ENCODE measurements at places on chromosomes 7 and 10.

GRCh38 chr7:127946111-127946510 is 85.1 kb downstream of the LRRC4 start:
- no peak for DNase-seq

DNA sequence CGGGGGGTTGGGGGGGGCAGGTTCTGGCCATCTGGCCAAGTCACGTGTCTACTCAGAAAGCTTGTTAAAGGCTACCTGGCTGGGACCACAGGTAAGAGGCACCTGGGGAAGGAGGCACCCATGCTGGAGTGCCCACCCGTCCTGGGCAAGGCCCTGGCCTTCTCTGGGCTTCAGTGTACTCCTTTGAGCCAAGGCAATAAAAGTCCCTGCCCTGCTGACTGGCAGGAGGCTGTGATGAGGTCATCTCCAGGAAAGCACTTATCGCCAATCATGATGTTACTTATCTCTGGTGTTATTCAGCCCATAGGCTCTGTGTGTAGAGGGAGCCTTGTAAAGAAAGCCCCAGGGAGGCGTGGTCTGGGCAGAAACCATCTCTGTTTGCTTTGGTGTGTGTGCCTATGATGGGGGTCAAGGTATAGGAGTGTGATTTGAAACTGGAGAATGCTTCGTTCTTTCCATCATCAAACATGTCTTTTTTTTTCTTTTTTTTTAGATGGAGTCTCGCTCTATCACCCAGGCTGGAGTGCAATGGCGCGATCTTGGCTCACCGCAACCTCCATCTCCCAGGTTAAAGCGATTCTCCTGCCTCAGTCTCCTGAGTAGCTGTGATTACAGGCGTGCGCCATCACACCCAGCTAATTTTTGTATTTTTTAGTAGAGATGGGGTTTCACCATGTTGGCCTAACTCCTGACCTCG is 2.5 kb upstream of the CLDN4 start:
- DNase-seq, result peak; percentile 50

DNA sequence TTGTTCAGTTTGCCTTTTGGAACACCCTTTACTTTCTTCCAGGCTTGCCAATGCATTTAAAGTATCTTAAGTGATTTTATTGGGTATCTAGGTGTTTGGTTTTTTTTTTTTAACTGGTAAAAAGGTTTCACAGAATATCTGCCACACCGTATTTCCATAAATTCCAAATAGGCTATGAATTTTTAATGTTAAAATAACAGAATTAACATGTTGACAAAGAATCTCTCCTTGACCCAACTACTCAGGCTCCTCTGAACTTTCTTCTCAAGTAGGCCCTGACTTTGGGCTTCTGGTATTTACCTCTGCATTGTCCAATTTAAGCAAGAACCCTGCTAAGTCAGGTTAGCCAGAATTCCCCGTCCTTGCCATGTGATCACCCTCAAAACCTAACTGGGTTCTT is 61.2 kb upstream of the PLA2G12B start:
- DNase-seq, result no peak

DNA sequence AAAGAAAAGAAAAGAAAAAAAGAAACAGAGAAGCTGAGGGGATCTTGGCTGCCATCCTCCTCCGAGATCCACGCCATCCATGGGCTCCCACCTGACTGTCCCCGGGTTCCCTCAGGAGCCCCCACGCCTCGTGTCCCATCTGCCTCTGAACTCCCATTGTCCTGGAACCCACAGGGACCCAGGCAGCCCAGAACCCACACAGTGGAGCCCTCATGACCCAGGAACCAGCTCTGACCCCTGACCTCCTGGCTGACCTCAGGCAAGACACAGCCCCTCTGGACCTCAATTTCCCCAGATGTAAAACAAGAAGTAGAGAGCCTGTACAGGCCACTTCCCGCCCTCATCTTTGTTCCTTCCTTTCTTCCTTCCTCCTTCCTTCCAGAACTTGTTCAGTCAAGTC is 40.4 kb downstream of the RASGEF1A start:
- DNase-seq, result no peak

DNA sequence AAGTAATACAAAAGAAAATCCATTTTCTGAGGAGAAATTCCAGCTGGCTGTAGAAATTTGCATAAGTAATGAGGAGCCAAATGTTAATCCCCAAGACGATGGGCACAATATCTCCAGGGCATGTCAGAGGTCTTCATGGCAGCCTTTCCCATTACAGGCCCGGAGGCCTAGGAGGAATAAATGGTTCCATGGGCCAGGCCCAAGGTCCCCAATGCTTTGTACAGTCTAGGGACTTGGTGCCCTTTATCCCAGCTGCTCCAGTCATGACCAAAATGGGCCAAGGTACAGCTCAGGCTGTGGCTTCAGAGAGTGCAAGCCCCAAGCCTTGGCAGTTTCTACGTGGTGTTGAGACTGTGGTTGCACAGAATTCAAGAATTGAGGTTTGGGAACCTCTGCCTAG is 182.5 kb downstream of the GPR158 start:
- no peak for DNase-seq

DNA sequence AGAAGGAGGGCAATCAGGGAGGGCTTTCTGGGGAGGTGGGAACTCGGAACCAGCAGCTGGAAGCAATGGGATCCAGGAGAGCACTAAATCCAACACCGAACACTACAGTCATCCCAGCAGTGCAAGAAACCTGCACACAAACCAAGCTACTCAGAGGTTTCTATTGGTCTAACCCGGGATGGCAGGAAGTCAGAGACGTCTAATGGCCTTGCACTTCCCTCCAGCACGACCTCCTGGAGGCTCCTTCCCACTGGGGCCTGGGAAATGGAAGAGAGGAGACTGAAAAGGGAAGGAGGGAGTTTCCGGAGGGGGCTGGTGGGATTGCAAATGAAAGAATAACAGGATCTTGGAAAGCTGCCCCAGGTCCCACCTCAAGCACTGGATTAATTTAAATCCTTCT is 56.3 kb downstream of the TEX36 start:
- no peak for DNase-seq

DNA sequence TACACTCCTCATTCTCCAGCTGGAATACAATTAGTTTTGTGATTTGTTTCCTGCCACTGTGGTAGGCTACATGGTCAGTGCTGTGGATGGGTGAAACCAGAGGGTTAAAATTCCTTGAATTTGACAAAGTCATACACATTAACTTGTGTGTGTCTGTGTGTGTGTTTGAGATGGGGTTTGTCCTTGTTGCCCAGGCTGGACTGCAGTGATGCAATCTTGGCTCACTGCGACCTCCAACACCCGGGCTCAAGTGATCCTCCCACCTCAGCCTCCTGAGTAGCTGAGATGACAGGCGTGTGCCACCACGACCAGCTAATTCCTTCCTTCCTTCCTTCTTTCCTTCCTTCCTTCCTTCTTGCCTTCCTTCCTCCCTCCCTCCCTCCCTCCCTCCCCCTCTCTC is 24.8 kb upstream of the GIMAP8 start:
- DNase-seq, result no peak

GRCh38 chr7:128939075-128939860 is 1.5 kb downstream of the IRF5 start:
- DNase-seq, result peak; percentile 67

DNA sequence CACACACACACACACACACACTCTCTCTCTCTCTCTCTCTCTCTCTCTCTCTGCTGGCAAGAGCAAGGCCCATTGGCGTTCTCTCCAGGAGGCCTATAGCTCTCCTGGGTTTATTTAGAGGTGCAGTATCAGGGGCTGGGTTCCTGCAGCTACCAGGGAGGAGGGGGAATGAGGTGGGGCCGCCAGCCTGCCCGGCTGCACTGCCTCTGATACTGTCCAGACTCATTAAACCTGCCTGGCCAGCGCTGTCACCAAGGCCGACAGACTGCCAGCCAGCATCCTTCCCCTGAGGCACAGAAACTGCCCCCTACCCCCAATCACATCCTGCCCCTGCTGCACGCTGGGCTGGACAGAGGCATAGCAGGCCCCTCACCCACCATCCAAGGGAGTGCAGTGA is 4.3 kb downstream of the PRRT4 start:
- no peak for DNase-seq

DNA sequence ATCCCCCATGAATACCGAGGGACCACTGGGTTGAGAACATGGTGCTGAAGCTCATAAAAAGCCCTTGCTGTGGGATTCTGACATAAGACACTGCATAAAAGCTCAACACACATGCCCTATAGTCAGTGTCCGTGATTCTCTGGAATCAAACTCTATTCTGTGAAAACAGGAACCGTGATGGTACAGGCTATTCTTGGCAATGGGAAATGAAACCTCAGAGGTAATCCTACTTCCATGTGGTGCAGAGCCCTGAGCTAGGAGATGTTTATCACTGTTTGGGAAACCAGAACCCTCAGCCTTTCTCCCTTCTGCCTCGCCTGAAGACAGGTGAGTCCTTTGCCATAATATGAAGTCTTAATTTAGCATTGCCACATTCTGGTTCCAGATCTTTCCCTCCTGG is 80.8 kb upstream of the PRSS1 start:
- peak; percentile 46 for DNase-seq

- no peak for DNase-seq
Measured at GRCh38 chr7:124918662-124919061, 11.0 kb downstream of the POT1 start.

- no peak for DNase-seq
Measured at GRCh38 chr7:16889305-16889704, 7.5 kb upstream of the AGR3 start.

GRCh38 chr10:90859321-90859751 is 1.5 kb upstream of the HTR7 start:
- DNase-seq, result peak; percentile 71

GRCh38 chr7:157280216-157280841 is 56.5 kb upstream of the DNAJB6 start:
- DNase-seq, result no peak

DNA sequence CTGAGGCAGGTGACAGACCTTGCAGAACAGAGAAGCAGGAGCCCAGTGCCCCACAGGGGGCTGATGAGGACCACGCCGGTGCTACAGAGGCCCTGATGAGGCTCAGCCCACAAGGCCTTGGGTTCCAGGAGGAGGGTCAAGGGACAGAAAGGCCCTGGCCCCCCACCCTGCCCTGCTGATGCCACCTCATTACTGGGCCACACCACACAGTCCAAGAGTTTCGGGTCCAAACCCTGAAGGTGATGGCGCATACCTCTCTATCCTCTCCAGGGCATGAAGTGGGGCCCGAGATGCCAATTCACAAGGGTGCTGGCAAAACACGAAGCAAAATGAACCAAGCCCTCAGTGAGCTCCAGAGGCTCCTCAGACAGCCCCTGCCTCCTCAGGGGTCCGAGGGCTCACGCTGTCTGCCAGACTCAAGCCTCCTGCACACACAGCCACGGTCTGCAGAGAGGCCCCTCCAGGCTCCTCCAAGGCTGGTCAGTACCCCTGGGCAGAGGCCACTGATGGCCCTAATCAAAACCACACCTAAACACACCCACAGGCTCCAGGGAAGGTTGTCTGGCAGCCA is 32.3 kb downstream of the RASGEF1A start:
- no peak for DNase-seq

- DNase-seq, result peak; percentile 94
Measured at GRCh38 chr7:1169409-1170368, 9.7 kb upstream of the ZFAND2A start.

DNA sequence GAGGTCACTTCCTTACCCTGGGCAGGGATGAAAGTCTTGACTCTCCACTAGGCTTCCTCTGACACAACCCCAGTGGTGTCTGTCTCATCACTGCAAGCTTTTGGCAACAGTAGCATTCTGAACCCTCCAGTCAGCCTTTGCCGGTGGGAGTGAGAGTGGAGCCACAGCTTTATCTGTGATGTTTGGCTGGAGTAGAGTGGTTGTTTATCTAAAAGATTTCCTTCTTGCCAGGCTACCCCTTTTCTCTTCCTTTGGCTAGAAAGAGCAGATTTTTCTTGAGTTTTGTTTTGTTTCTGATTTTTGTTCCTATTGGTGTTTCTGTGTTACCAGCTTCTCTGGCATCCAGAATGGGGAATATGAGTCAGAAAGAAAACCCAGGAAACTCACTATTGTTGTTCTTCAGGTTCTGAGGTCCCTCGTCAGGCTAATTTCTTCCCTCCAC is 98.9 kb upstream of the KIF5B start:
- no peak for DNase-seq

DNA sequence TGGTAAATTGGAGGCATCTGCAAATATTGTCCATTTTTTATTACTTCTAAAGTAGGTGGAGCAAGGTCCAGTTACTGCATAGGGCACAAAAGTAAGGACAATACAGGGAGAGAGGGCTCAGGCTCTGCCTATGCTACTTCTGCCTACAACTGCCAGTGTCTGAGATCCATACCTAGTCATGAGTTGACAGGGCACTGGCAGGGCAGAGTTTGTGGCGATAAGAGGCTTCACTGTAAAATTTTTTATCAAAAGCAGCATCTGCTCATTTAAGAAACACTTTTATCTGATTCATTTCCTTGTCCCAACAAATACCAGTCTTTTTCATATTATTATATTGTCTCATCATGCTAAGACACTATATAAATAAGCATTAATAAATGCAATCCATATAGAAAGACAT is 178.0 kb downstream of the LRRN3 start:
- DNase-seq, result no peak

DNA sequence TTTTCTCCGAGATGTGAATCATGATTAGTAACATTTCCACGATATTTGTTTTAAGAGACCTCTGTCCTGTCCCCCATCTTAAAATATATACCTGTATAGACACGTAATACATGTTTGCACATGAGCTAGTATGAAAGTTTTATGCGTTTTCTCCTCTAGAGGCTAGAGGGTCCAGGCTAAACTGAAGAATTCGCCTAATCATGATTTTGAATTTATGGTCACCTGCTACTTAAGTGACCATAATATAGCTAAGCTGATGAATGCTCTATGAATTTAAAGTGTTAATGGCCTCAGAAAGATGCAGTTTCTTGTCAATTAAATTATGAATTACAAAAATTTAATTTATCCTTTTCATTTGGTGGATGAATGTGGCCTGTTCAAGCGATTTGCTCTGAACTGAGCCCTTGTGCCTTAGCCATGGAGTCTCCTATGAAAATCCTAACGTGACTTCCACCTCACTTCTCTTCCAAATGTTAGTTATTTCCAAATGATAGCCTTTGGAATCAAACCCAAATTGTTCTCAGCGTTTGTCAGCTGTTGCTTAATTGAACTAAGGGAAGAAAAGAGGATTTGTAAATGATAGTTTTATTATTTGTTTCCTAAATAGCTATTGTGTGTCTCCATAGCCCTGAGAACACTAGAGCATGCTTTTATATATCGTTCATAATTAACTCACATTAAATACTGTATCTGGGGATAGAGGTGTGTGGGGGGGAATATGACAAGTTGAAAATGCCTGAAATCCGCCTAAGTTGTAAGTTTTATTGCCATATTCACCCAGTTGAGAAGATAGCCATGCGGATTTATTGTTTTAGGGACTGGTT is 2.3 kb downstream of the CELF2 start:
- DNase-seq, result no peak

DNA sequence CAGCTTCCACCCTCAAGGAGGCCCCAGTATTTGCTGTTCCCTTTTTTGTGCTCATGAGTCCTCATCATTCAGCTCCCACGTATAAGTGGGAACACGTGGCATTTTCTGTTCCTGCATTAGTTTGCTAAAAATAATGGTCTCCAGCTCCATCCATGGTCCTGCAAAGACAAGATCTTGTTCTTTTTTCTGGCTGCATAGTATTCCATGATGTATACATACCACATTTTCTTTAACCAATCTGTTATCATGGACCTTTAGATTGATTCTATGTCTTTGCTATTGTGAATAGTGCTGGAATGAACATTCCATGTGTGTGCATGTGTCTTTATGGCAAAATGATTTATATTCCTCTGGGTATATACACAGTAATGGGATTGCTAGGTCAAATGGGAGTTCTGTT is 17.0 kb downstream of the KRIT1 start:
- no peak for DNase-seq

- no peak for DNase-seq
Measured at GRCh38 chr10:129707406-129708388, 240.7 kb downstream of the MGMT start.
